ENCODE measurements at places on chromosomes 12 and 14.
A peak's percentile ranks its signal among the peaks of the same experiment; 100 is the strongest.

- DNase-seq, result peak; percentile 78
Observed at GRCh38 chr12:66035288-66035966, 95.1 kb downstream of the LLPH start.

GRCh38 chr14:91146661-91147060 is 32.8 kb downstream of the DGLUCY start:
- DNase-seq, result no peak

- DNase-seq, result no peak
Observed at GRCh38 chr12:58143498-58143995, 202.2 kb downstream of the ATP23 start.

DNA sequence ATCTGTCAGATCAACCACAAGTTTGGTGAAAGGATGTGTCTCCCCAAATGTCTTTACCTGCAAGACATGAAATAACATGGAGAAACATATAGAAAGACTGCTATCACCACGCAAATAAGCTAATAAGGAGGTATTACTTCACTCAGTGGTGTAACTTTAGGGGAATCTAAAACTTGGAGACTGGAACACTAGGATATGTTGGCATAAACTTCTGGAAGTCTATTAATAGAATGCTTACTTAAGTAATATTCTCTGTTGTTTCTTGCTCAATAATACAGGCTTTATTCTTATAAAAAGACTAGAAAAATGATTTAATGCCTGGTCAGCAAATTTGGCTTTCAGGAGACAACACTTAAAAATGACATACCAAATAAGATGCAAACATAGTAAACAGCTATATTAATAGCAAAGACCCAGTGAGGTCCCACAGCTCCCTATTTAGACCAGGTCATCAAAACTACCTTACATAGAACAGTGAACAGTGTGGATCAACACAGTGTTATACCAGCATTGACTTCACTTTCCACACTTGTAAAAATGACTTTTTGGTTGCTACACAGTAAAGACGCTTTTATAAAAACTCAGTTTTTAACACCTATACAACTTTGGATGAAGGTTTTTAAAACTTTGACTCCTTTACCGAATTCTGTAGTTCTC is 18.9 kb upstream of the HAL start:
- DNase-seq, result no peak
